Activated T-helper 1 cell treated with anti-CD3 and anti-CD28 coated beads, Interleukin-12 subunit alpha, Interleukin-12 subunit beta, Interleukin-2, Interleukin-4 antibody, amounts not matched to agents 30 ng/mL and 10 ng/mL and 1 ng/mL, durations not matched to agents 14 hours and 24 hours and 36 hours (primary cell): ENCODE measurements at places on chromosomes 5 and 9. TPM values are rescaled to one million over a fixed set of nuclear protein-coding genes. Genes with fewer than 3 reads are reported as not detected.

The OCLN gene
- total RNA-seq = 0.10 and 0.12 TPM in 2 replicates

The HAVCR2 gene
- 128 and 129 TPM in 2 replicates for total RNA-seq

The CCDC152 gene
- 4.3 and 4.9 TPM in 2 replicates for total RNA-seq

The MAN2A1 gene
- 35.0 and 38.8 TPM in 2 replicates for total RNA-seq

The APBA1 gene
- 2.4 and 3.5 TPM in 2 replicates for total RNA-seq

The QRFP gene
- not detected in 2 replicates for total RNA-seq

The PLPP7 gene
- total RNA-seq = 0.10 TPM in 1 of 2 replicates, not detected in the other

The FER gene
- total RNA-seq = 2.6 and 4.4 TPM in 2 replicates

The CCNJL gene
- total RNA-seq = not detected in 2 replicates

The ZNF883 gene
- not detected in 2 replicates for total RNA-seq

The SH3TC2 gene
- not detected in 2 replicates for total RNA-seq

The OR1Q1 gene
- not detected in 2 replicates for total RNA-seq

The FBLL1 gene
- total RNA-seq = 0.13 TPM in 1 of 2 replicates, not detected in the other

The CCDC192 gene
- total RNA-seq = not detected in 2 replicates

The PCDHB13 gene
- total RNA-seq = not detected in 2 replicates

The NIPSNAP3A gene
- total RNA-seq = 8.3 and 9.2 TPM in 2 replicates

The TMEM215 gene
- not detected in 2 replicates for total RNA-seq

The DDX4 gene
- 0.12 TPM in 1 of 2 replicates, not detected in the other for total RNA-seq

The LRRC26 gene
- 0.21 TPM in 1 of 2 replicates, not detected in the other for total RNA-seq

The PPIC gene
- total RNA-seq = not detected in 2 replicates

The LCN6 gene
- not detected in 2 replicates for total RNA-seq

The CER1 gene
- total RNA-seq = not detected in 2 replicates

The C7 gene
- not detected in 2 replicates for total RNA-seq

The SLC9A3 gene
- total RNA-seq = 2.3 and 3.0 TPM in 2 replicates

The ORM2 gene
- not detected in 2 replicates for total RNA-seq

The CRB2 gene
- total RNA-seq = not detected in 2 replicates

The PCDHGA6 gene
- total RNA-seq = 0.16 and 0.42 TPM in 2 replicates

The WNT8A gene
- not detected in 2 replicates for total RNA-seq

The ZDHHC11 gene
- 14.4 and 17.2 TPM in 2 replicates for total RNA-seq

The FAM81B gene
- total RNA-seq = not detected in 2 replicates

The RASEF gene
- not detected in 2 replicates for total RNA-seq

The INSL4 gene
- 0.10 TPM in 1 of 2 replicates, not detected in the other for total RNA-seq

The FST gene
- 0.17 and 0.31 TPM in 2 replicates for total RNA-seq

The OLFM1 gene
- 0.47 and 0.66 TPM in 2 replicates for total RNA-seq

The KIF4B gene
- total RNA-seq = 0.05 TPM in 2 replicates

The FOXE1 gene
- 0.05 TPM in 1 of 2 replicates, not detected in the other for total RNA-seq

The ENTPD2 gene
- total RNA-seq = not detected in 2 replicates

The SPOCK1 gene
- not detected in 2 replicates for total RNA-seq

The TEK gene
- total RNA-seq = not detected in 2 replicates

The CHMP5 gene
- 70.7 and 76.7 TPM in 2 replicates for total RNA-seq

The RUSC2 gene
- 4.4 and 5.8 TPM in 2 replicates for total RNA-seq

The ELOVL7 gene
- 0.34 and 0.49 TPM in 2 replicates for total RNA-seq

The AGXT2 gene
- total RNA-seq = not detected in 2 replicates

The TMEM203 gene
- total RNA-seq = 40.5 and 41.5 TPM in 2 replicates

The IPPK gene
- 14.8 and 14.9 TPM in 2 replicates for total RNA-seq

The NIM1K gene
- total RNA-seq = 0.39 and 0.67 TPM in 2 replicates

The DEPDC1B gene
- 19.6 and 21.2 TPM in 2 replicates for total RNA-seq

The PCDHGA3 gene
- total RNA-seq = 0.10 TPM in 1 of 2 replicates, not detected in the other

The BTNL3 gene
- not detected in 2 replicates for total RNA-seq

The SLC6A19 gene
- total RNA-seq = not detected in 2 replicates

The VCP gene
- total RNA-seq = 334 and 353 TPM in 2 replicates

The NEURL1B gene
- 0.05 and 0.12 TPM in 2 replicates for total RNA-seq

The NRG2 gene
- total RNA-seq = 0.08 TPM in 1 of 2 replicates, not detected in the other

The FGF18 gene
- 0.17 and 0.21 TPM in 2 replicates for total RNA-seq

The MARVELD2 gene
- 0.23 and 0.32 TPM in 2 replicates for total RNA-seq

The F2R gene
- total RNA-seq = 3.9 and 4.0 TPM in 2 replicates

The LIX1 gene
- total RNA-seq = not detected in 2 replicates
